Stimulated activated CD4-positive, alpha-beta T cell treated with anti-CD3 and anti-CD28 coated beads, Interleukin-1b, Interleukin-23, amount 100 ng/mL, for 1 hour (primary cell): ENCODE measurements at places on chromosomes 5 and 9.

DNA sequence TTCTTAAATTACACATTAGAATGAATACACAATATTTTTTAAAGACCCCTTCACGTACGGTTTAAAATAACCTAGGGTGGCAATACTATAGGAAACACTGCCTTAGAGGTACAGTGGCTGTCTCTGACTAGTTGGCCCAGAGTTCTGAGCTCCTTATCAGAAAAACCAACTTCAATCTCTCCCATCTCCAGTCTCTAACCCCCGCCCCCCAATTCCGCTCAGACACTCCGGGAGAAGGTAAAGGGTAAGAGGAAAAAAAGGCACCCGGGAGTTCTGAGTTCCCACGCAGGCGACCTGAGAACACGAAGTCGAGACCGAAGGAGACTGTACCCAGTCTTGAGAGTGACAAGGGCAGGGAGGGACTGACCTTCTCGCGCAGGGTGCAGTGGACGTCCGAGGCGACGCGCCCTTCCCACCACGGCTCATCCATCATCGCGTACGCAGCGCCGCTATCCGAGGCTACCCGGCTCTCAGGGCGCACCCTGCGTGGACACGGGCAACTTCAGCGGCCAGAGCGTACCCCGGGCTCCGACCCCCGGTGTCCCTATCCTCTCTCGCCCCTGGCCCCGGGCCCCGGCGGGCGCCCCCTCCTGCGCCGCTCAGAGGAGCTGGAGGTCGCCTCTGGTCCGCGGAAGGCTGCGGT is 752 bp downstream of the CCNJL start:
- DNase-seq, result no peak

GRCh38 chr9:20744036-20744630 is 60.1 kb downstream of the FOCAD start:
- DNase-seq, result no peak

GRCh38 chr5:43663916-43664315 is 60.9 kb downstream of the NNT start:
- DNase-seq, result no peak

DNA sequence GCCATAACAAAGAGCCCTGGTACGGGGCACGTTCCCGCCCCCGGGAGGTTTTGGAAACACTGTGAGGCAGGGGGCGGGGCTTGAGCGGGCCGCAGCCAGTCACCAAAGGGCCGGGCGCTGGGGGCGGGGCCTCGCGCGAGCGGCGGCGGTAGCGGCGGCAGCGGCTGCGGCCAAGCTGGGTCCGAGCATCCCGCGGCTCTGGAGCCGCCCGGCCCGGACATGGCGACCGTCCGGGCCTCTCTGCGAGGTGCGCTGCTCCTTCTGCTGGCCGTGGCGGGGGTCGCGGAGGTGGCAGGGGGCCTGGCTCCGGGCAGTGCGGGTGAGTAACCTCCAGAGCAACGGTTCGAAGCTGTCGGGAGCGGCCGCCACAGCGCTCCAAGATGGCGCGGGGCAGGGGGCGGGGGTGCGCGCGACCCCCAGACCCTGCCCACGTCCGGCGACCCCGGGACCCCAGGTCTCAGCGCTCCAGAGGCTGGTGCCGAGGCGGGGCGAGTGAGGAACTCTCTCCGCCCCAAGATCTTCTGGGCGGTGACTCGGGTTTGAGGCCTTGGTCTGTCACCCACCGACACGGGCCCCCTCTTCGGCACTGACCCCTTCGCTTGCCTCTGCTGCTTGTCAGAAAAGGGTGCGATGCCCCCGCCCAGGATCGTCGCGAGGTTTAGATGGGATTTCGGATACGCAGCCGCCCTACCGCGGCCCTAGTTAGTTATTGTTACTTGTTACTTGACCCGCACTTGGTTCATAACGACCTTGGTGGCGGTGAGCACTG is at the start of gene RECK:
Gene RECK, plus strand, starts transcription at position 134 of the 769 bp plus-strand sequence. Its CDS starts 86 bp downstream, at position 220.
- peak; percentile 68 for DNase-seq

DNA sequence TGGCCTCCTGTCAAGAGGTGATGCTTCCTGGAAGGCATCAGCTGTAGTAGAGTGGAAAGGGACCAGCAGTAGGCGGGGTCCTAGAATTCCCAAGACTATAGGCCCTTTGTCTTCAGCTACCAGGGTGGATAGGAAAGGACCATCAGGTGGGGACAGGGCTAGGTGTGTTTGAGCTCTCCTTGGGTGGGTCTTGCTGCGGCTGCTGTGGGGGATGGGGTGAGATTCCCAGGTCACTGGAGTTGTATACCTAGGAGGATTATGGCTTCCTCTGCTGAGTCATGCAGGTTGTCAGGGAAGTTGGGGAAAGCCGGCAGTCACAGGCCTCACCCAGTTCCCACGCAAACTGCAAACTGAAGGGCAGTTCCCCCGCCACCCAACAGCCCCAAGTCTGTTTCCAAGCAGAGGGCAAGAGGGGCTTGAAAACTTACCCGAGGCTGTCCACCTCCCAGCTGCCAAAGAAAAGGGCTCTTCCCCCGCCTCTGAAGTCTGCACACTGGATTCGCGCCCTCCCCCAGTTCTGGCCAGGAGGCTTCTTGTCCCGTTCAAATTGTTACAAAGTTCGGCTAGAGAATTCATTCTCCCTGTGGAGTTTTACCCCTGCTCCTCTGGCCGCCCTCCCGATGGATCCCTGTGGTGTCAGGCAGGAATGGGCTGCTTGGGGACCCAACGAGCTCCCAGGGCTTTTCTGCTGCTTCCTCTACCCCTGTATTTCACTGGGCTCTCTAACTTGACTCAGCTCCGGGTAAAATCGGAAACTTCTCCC is 23.0 kb upstream of the ECM2 start:
- DNase-seq, result no peak

DNA sequence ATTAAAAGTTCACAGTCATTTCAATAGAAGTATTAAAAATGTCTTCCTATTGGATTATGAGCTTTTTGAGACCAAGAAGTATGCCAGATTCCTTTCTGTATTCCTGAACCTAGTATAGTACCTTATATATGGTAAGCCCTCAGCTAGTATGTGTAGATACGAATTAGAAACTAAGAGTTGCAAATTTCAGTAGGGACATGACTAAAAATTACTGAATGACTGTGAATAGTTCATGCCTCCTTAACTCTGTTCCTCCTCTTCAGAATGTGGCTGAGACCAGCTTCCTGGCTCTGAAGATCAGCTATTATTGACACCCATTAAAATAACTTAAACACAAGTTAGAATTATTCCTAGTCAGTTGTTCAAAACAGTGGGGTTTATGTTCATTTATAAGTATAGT is 19.7 kb downstream of the KDM3B start:
- DNase-seq, result no peak

- DNase-seq, result no peak
Measured at GRCh38 chr5:72497823-72498222, 9.4 kb downstream of the ZNF366 start.

DNA sequence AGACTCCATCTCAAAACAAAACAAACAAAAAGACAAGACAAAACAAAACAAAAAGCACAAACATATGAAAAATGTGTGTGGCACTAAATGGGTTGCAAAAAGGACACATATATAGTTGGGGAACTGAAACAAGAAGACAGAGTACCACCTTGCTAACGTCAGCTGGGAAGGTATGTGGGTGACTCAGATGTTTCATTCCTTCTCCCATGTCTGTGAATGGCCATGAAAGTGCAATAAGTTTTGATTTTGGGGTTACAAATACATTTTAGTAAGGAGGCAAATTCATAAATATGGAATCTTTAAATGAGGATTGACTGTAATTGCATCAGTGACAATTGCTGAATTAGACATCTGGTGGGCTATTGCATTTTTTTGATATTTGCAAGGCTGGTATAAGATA is 81.6 kb upstream of the KLF4 start:
- DNase-seq, result no peak

DNA sequence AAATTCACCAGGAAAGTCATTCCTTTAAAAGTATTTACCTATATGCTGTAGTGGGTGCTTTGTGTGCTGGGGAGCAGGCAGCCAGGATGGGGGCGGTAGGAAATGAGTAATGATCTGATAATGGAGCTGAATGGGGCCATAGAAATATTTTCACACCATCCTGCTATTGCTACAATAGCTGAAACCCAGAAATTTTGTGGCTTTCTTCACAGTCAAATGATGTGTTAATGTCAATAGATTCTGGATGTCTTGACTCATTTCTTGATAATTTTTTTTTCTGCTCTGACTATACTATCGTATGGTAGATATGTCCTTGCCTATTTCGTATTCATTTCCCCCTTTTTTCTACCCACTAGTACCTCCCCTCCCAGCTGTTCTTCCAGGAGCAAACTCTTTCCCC is 59.5 kb downstream of the RORB start:
- no peak for DNase-seq

DNA sequence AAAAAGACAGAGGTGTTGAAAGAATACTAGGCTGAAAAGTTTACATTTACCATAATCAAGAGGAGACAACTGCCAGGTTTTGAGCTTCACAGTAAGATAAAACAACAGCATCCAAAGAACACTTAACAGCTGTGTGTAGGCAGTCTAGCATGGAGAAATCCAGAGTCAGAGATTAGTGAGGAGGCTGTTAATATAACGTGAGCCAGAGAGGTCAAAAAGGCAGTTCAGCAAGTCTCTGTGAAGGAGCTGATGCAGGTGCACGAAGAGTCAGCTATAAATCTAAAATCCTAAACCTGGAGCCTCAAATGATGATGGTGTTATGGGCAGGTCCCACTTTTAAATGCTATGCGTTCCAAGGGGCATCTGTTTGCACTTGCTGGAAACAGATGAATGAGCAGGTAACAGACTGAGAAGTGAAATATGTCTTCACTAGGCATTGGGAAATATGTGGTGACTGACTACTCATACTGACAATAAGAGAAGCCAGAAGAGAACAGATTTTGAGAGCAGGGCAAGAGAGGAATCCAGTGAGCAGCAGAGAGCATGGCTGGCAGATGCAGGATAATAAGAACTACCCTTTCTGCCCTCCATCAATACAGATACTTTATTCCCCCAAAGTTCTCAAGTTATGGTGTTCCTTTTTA is 8.7 kb downstream of the APTX start:
- DNase-seq, result no peak

DNA sequence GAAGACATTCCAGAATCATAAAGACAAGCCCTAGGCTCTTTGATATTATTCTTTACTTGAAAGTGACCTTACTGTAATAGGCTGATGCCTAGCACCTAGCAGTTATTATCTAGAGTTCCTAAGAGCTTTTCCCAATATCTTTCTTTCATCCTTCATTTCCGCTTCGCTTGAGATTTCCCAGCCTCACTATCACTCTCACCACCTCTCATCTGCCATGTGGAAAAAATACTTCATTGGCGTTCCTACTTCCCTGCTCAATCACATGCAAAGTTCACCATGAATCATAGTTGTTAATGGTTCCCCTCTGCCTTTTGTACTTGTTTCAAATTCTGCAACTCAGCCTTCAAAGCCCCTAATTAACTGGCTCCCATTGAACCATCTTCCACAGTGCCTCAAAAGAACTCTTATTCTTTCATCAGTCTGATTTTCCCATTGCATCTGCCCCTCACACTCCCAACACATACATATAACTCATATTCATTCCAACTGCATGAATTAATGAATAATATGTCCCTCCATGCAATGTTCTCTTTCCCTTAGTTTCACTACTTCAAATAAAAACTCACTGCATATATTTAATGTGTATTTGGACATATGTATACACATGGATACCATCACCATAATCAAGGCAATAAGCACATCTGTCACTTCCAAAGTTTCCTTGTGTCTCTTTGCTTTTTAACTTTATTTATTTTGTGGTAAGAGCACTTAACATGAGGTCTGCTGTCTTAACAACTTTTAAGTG is 221.6 kb downstream of the PARP8 start:
- no peak for DNase-seq

DNA sequence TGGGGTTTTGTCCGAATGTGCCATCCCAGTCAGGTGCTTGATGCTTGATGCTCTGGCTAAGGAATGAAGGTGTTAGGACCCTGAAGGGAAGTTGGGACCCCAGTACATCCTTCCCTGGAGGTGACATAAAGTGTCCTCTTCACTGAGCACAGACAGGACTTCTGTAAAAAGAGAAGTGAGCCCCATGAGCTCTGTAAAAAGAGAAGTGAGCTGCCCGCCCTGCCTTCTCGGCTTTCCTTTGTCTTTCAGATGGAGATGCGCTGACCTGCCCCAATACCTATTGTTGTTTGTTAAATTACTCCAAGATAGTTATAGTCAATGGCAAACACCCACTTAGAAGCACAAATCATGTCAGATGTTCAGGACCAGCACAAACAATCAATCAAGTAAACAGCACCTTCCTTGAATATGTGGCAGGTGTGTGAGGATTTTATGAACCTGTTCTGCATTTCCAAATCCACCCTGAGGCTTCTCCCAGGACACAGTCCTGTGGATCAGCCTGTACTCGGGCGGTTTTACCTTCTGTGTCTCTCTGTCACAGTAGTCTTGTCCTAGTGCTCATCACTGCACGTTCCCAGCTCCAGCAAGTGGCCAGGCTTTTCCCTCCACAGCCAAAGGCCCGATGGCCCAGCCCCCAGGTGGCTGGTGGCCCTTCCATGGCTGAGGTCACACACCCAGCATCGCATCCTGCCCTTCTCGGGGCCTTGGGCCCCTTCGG is 191.4 kb downstream of the MTRR start:
- no peak for DNase-seq

DNA sequence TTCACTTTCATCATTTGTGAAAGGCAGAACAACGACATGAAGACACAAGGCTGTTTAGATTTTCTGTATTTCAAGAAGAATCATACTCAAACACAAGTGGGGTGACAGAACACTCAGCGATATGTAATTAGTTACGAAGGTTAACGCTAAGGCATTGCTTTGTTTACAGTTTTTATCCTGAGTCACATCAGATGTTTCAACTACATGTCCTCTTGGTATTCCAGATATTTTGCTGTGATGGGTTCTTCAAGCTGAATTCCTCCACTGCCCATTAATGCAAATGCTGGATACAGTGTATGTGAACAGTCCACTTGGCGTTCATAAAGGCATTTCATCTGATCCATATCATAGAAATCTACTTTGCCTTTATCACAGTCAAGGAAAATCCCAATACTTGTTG is 43.4 kb downstream of the TRIM36 start:
- no peak for DNase-seq

DNA sequence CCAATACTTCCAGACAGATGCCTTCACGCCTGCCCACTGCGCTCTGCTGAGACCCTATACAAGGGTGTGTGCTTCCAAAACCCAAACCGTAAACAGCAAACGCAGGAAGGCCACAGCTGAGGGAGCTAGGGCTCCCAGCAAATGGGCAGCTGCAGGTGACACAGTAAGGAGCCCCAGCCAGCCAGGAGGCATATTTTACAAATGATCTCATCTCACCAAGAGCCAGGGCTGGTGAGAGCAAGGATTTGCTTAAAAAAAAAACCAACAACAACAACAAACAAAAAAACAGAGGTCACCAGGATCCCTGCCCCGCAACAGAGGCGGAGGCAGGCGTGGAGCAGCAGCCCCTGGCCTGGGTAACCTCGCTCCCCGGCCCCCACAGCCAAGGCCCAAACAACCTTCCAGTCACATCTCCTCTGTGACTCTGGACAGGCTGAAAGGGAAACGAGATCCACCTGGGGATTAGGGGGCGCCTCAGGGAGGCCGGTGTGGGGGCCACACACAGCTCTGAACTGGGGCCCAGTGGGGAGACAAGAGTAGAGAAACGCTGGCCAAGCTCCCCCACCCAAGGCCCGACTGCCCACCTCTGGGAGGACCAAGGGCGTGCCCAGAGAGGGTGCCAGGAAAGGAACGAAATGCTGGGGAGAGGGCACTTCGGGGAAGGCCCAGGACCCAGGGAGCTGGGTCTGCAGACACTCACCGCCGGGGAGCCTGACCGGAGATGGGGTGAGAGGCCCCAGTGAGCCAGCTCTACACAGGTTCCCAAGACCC is 3.3 kb downstream of the NACC2 start:
- DNase-seq, result no peak
